ENCODE measurements at places on chromosomes 5 and 9. TPM values are rescaled to one million over a fixed set of nuclear protein-coding genes. Genes with fewer than 3 reads are reported as not detected.

The ST8SIA4 gene
- 17.5 TPM for total RNA-seq

DNA sequence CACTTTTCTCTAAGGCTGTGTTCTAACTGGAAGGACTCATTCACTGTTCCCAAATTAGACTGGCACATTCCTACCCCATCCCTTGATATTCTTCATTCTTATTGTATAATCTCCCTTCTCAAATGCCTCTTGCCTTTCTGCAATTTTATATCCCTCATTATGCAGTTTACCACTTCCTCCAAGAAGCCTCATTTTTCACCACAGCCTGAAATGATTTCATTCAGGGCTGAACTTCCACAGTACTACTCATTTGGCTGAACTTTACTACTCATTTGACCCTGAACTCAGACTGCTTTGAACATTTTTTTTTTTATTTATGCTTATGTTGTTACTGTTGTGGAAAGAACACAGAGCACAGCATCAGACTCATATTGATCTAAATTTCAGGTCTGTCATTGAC lies 32.7 kb downstream of the GRIA1 start:
- DNase-seq = no peak

- DNase-seq = no peak
Measured at GRCh38 chr5:168152660-168153059, 138.8 kb upstream of the WWC1 start.

DNA sequence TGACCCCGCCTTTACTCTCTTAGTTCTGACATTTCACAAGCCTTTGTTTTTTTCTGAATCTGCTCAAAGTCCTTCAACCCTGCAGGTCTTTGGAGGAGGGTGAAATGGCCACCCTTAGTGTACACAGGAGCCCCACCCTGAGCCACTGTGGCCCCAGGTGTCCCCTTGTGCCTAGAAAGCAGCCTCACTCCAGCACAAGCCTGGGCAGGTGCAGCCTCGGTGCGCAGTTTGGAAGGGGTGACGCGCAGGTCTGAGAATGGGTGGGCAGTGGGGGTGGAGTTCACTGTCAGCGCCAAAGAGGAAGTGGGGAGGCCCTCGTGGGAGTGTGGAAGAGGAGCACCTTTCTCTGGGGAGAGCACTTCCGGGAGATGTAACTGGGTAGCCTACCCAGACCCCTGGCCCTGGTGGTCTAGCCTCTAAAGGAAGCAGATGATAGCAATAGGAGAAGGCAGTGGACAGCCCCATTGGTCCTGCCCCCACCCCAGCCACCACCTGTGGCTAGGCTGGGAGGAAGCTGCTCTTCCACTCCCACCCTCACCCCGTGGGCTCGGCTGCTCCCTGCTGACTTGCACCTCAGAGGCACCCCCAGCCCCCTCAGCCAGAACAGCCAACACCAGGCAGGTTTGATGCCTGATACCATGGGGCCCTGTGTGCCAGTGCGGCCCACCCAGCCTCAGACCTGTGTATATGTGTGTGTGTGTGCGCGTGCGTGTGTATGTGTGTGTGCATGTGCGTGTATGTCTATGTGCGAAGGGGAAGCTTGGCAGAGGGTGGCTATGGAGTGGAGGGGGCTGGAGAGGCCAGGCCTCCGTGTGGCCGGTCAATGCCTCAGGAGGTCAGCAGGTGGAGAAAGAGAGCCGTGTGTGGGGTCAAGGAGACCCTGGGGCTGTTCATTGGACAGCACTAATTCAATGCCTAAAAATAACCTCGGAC lies 16.8 kb upstream of the DAB2IP start:
- DNase-seq = no peak

GRCh38 chr5:58244819-58245475 lies 214.9 kb downstream of the PLK2 start:
- DNase-seq = no peak

The FAM174A gene
- 4.6 TPM for total RNA-seq

The GRPEL2 gene
- total RNA-seq = 12.0 TPM

GRCh38 chr9:87810008-87810407 lies 72.7 kb upstream of the SPATA31E1 start:
- DNase-seq = no peak

The CDHR2 gene
- 1.1 TPM for total RNA-seq

DNA sequence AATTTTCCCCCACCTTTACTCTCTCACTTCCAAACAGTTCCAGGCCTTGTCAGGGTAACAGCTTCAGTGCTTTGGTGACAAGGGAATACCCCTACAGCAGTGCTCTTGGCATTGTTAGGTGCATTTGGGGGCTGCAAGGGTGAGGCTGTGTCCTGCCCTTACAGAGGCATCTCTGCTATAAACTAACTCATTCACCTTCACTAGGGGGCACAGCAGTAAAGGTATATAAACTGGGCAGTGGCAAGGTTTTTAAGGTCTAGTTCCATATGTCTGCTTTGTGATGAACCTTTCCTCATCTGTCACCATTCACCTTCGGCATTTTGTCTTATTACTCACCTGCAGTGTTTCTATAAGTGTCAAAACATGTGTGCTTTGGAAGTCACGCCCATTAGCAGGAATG lies 79.1 kb upstream of the GPR151 start:
- no peak for DNase-seq

The FNIP1 gene
- 40.3 TPM for total RNA-seq

- no peak for DNase-seq
Measured at GRCh38 chr9:121285835-121286687, 18.1 kb downstream of the GSN start.

The PNPLA7 gene
- total RNA-seq = 4.7 TPM

DNA sequence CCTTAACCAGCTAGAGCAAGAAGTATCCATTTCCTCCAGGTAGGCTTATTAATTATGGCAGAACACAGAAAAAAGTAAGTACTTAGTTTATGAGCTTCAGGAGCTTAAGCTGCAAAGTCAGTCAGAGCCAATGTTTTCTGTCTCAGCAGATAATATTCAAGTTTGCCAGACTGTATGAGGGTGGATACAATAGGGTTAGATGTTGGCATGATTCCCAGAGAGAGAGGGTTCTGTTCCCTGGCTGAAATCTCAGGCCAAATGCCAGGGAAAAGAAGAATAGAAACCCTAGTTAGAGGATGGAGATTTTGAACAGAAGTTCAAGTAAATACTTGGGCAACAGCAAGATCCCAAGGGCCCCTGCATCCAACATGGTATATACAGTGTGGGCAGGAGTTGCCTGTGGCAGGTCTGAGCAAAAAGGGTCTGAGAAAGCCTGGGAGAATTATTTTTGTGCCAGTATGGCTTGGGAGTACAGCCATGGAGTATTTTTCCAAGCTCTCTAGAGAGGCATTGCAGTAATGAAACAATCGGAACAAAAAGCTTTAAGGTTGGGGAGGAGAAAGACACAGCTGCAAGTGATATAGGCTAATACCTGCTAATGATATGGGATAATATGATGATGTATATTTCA lies 31.0 kb upstream of the ISOC1 start:
- DNase-seq = no peak

DNA sequence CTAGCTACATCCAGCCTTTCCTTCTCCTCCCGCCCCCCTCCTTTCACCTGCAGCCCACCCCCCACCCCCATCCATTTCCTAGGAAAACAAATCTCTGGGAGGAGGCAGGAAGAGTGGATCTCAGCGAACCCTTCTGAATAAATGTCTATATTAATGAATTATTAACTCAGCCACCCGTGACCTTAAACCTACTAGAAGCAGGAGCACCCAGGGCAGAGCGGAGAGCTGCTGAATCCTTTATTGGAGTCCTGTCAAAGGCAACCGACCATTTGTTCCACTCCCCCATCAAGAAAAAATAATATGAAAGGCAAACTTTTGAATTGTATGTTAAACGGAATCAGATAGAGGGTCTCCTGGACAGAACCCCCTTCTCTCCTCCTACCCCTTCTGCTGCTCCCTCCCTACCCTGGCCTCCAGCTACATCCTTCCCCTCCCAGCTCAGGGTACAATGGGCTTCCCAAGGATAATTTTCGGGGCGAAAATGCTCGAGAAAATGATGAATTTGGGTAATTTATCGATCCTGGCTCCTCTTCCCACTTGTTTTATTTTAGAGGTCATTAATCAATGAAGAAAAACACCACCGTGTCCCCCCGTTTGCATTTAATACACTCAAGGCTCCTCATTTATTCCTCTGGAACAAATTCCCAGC lies 3.3 kb upstream of the PRDM6 start:
- DNase-seq = no peak

The ZFP2 gene
- total RNA-seq = 1.0 TPM

DNA sequence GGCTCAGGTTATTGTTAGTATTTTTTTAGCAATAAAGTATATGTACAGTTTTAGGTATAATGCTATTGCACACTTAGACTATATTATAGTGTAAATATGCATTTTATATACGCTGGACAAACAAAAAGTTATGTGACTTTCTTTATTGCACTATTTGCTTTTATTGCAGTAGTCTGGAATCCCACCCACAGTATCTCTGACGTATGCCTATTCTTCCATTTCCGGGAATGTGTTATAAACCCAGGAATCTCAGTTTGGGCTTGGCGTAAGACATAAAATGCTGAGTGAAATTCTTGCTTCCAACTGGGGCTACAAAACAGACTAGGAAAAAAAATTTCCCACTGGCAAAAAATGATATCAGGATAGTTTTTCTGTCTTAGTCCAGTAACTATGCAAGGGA lies 119.1 kb downstream of the HTR1A start:
- no peak for DNase-seq

The KIAA1958 gene
- 7.0 TPM for total RNA-seq

The GFPT2 gene
- total RNA-seq = not detected

DNA sequence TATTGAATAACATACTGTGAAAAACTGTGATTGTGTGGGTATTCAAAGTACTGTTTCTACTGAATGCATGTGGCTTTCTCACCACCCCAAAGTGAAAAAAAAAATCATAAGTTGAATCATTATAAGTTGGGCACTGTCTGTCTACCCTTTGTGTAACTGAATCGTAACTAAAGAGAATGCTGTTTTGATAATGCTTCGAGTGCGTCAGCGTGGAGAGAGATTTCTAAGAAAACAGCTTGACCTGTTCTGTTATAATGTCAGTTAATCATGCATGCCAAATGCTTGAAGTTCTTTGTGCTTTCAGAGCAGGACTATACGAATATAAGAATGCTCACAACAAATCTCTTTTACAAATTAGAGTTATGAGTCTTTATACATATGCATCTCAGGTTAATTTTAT lies 148.8 kb upstream of the SGCD start:
- no peak for DNase-seq

The ACO1 gene
- total RNA-seq = 10.0 TPM

The SPATA31A7 gene
- total RNA-seq = not detected

- DNase-seq = no peak
Measured at GRCh38 chr5:137856201-137856600, 11.5 kb upstream of the MYOT start.

GRCh38 chr5:124655921-124656511 lies 90.4 kb downstream of the ZNF608 start:
- no peak for DNase-seq

GRCh38 chr9:2319421-2319820 lies 302.2 kb upstream of the VLDLR start:
- no peak for DNase-seq

The TOPORS gene
- 20.2 TPM for total RNA-seq

The INSL4 gene
- total RNA-seq = not detected

The NR5A1 gene
- not detected for total RNA-seq

DNA sequence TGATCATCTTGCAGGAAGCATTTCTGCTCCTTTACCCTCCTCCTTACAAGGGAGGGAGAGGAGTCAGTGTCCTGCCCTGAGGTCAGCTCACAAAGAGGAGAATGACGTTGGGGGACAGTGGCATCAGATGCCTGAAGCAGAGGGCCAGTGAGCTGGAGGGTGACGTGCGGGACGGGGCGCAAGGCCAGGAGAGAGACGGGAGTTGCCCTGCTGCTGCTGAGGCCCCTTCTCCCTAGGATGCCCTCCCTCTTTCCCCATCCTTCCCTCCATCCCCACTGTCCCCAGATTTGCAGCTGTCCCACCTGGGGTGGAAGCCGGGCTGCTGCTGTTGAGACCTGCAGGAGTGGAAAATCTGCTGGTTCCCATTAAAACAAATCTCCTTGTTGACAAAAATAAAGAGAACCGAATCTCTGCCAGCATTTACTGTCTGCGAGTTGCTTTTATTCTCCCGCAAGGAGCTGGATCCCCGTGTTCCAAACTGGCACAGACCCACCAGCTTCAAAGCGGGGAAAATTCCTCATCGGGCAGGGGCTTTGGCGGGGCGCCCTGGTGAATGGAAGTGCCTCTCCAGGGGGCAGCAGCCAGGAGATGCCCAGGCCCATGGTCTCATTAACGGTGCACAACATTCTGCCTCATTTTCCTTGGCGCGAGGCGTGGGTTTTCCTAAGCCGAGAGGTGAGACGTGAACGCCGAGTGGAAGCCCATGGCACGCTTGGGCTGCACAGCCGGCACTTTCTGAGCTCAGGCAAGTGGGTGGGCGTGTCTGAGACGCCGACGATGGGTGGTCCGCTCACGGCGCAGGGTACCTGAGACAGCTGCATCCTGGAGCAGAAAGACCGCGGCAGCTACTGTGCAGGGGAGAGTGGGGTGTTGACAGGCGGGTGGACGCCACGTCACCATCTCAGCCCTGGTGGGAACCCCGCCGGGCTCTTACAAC lies 13.9 kb upstream of the COL5A1 start:
- DNase-seq = no peak

All from naive thymus-derived CD4-positive, alpha-beta T cell (primary cell).